ENCODE measurements at places on chromosomes 1 and 21. TPM values are rescaled to one million over a fixed set of nuclear protein-coding genes. Genes with fewer than 3 reads are reported as not detected.

The HSPG2 gene
- total RNA-seq: 1.8 TPM

The PROX1 gene
- 0.11 TPM for total RNA-seq

The TTC34 gene
- total RNA-seq: 0.48 TPM

The OR2T6 gene
- not detected for total RNA-seq

The ICOSLG gene
- total RNA-seq: 2.0 TPM
